Activated B cell treated with CpG ODN at 0.5 μM for 24 hours (primary cell): ENCODE measurements at places on chromosomes 12 and 14.

- no peak for DNase-seq
Measured at GRCh38 chr12:131021154-131021541, 67.4 kb downstream of the ADGRD1 start.

DNA sequence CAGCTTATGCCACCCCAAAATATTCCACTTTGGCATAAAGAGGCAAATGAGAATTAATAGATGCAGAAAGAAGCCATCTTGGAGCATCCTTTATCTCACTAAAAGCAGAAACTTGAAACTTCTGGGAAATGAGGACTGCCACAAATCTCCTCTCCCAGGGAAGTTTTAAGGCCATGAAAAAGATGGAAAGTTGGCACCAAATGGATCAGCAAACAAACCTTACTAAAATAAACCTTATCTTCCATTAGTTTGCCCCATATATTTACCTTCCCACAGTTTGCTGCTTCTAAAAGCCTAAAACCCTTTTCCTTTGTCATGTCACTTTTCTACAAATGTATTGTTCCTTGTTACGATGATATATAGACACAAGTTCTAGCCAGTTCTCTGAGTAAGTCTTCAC is 340.0 kb upstream of the USP15 start:
- DNase-seq = no peak

- no peak for DNase-seq
Measured at GRCh38 chr12:89571491-89572195, 45.8 kb upstream of the POC1B start.

DNA sequence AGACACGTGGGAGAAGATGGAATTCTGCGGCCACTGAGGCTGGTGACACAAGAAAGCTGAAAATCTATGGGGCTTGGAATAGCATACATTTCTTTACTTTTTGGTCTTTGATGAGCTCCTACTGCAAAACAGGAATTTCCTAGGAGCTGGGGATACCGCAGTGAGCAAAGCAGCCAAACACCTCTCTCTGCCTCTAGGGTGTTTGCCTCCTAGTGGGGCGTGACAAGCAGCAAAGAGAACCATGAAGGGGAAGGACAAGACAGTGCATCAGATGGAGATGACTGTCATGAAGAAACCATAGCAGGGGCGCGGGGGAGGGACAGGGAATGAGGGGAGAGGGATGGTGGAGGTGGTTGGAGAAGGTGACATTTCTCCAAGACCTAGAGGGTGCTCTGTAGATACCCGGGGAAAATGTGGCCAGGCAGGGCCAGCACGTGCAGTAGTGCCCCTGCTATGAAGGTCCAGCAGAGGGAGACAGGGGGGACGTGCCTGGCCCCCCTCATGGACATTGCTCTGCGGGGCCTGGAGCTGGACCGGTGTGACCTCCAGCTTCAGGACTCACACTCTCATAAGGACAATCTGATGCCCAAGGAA is 58.6 kb downstream of the SERPINA3 start:
- DNase-seq = no peak

DNA sequence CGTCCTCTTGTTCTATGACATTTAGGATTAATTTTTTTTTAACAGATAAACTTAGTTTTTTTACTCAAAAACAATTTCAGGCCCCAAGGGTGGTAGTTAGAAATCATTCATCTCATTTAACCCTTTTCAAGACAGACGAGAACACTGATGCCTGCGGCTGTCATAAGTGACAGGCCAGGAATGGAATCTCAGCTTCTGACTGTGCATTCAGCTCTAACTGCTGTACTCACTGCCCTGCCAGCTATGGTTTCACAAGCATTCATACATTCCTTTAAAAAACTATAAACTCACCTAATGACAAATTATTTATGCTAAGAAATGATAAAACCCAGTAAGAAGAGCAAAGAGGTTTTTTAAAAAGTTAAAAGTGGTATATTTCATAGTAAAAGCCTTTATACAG is 8.8 kb downstream of the DENND5B start:
- DNase-seq = no peak

DNA sequence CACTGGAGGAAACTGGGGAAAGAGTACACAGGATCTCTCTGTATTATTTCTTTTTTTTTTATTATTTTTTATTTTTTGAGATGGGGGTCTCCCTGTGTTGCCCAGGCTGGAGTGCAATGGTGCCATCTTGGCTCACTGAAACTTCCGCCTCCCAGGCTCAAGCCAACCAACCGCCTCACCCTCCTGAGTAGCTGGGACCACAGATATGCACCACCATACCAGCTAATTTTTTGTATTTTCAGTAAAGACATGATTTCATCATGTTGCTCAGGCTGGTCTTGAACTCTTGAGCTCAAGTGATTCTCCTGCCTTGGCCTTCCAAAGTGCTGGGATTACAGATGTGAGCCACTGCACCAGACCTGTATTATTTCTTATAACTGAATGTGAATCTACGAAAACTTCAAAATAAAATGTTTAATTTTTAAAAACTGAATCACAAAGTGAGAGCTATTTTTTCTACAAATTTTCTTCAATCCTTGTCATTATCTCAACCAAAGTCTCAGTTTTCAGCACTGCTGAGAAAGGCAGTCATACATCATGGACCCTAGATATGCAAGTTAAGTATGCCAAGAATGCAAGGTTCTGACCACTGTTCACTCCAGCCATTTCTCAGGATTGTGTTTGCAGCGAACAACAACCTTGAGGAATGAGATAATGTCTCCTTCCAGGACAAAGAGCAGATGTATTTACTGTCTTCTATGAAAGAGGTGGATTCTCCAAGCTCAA is 2.4 kb downstream of the EAPP start:
- no peak for DNase-seq

DNA sequence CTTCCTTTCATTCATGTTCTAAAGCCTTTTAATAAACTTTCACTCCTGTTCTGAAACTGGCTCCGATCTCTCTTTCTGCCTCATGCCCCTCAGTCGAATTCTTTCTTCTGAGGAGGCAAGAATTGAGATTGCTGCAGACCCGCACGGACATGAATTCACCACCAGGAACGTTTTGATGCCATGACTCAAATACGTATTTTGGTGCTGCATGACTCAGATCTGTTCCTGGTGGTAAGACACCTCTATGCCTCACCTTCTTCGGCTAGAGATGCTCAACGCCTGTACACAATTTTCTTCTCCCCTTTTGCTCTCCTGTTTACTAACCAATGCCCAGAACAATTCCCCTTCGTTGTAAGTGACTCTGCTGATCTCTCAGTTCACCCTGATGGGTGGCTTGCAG is 52.0 kb upstream of the RIMBP2 start:
- DNase-seq = no peak

DNA sequence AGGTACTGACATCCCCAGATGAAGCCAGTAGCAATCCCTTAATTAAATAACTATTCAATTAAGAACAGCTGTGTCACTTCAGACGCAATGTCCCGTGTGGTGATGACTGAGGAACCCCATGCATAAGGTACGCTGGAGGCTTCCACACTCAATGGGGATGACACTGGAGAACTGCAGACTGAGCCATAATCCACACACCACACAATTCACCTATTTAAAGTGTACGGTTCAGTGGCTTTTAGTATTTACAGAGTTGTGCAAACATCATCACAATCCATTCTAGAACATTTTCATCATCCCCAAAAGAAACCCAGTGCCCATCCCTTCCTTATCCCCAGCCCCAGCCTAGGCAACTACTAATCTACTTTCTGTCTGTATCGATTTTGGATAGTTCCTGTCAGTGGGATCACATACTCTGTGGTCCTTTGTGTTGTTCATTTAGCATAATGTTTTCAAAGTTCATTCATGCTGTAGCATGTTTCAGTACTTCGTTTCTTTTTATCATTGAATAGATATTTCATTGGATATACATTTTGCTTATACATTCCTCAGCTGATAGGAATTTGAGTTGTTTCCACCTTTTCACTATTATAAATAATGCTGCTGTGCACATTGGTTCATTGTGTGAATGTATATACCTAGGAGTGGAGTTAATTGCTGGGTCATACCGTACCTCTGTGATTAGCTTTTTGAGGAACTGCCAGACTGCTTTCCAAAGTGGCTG is 61.1 kb downstream of the NINJ2 start:
- no peak for DNase-seq

GRCh38 chr12:95116773-95117172 is 43.4 kb upstream of the NR2C1 start:
- no peak for DNase-seq

GRCh38 chr12:125129591-125130255 is 64.5 kb downstream of the AACS start:
- DNase-seq = no peak

DNA sequence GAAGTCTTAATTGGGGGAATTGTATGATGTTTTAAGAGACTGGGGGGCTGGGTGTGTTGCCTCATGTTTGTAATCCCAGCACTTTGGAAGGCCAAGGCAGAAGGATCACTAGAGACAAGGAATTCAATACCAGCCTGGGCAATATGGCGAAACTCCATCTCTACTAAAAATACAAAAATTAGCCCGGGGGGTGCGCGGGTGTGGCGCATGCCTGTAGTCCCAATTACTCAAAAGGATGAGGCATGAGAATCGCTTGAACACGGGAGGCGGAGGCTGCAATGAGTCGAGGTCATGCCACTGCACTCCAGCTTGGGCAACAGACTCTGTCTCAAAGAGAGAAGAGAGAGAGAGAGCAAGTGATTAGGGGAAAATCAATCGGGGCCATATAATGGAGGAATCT is 600.5 kb downstream of the SLC16A7 start:
- no peak for DNase-seq

DNA sequence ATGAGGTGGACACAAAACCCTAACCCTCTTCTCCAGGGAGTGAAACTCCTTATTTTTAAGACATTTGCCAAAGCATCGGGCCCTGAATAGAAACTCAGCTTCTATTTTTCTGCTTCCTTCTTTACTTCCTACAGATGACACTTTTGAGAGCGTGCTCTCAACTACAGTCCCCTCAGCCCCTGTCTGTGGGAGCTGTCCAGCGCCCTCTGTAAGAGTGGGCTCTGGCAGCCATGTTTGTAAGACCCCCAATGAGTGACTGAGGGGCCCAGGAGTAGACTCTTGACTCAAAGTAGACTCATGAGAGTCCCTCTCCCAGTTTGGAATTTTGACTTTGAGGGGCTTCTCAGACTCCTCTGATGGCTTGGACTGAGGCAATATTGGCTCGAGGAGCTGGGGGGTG is 25.5 kb upstream of the BATF start:
- no peak for DNase-seq

DNA sequence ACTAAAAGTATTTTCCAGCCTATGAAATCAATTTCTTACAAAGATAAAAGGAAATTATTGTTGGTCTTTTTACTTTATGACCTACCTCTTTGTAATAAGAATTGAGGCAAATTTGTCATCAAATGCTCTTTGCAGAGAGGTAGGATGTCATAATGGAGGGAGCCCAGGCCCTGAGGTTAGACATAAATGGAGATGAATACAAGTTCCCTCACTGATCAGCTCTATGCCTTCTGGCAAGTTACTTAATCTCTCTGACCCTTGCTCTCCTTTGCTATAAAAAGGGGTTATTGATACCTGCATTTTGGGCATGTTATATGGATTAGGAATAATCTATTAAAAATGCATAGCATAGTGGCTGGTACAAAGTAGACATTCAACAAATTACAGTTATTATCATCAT is 146.9 kb upstream of the KRR1 start:
- DNase-seq = no peak

- no peak for DNase-seq
Measured at GRCh38 chr14:104826861-104827176, 25.9 kb downstream of the ZBTB42 start.

GRCh38 chr14:50371546-50371945 is 25.1 kb downstream of the CDKL1 start:
- DNase-seq = no peak

DNA sequence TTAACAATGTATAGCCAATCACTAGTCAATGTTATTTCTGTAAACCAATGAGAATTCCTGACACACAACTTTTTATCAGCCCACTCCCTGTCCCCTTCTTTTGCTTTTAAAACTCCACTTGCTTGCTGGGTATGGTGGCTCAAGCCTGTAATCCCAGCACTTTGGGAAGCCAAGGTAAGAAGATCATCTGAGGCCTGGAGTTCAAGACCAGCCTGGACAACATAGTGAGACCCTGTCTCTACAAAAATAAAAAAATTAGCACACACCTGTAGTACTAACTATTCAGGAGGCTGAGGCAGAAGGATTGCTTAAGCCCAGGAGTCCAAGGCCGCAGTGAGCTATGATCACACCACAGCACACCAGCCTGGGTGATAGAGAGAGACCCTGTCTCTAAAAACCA is 87.8 kb downstream of the PAPLN start:
- no peak for DNase-seq

DNA sequence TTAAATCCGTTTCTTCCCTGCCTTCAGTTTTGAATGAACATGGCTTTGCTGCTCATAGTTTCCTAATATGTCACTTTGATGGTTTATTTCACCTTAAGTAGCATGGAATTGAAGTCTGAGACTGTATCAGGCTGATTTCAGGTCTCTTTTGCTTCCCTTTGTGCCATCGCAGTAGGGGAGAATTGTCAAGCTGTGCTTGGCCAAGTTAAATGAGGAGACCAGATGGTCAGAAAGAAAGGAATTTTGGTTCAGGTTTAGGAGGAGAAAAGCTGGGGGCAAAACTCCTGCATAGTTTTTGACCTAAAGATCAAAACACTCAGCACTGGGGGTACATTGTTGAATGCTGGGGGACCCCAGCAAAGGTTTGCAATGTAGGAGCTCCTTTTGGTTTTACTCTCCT is 398.4 kb downstream of the NUAK1 start:
- DNase-seq = no peak

DNA sequence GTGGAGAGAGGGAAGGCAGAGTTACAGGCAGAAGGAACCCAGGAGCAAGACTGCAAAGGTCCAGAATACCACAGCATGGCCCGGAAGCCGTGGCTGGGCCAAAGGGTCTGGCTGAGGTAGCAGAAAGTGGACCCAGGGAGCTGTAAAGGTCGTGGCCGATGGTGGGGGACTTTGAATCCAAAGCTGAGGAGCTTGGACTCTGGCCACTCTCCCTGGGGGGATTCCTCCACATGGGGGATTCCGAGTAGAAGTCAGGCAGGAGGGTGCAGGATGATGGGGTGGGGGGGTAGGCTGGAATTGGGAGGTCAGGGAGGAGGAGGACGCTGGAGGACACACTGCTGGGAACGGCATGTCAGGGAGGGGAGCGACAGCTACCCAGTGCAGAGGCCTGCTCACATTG is 125.2 kb downstream of the GCH1 start:
- DNase-seq = no peak

- no peak for DNase-seq
Measured at GRCh38 chr14:45949479-45949878, 696.5 kb upstream of the MIS18BP1 start.

GRCh38 chr14:21300892-21301291 is 21.0 kb downstream of the RPGRIP1 start:
- DNase-seq = peak; percentile 46
